Heart right ventricle (tissue), 16 donors: ENCODE measurements at places on chromosomes 7 and 10.

DNA sequence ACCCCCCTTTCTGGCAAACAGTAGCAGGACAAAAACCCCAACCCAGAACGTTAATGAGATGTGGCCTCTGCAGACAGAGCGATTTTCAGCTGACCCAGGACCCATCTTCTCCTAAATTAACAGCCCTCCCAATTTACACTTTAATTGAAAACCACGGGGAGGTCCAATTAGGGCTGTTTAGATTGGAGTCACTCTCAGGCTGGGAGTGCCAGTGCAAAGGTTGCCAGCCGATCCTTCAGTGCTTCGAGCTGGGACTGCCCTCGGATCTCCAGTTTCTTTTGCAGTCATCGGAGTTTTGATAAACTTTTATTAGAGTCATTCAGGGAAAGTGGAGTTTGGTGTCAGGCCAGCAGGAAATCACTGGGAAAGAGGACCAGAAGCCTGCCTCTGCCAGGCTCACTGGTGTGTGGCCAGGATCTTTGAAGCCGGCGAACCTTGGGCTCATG, 108.0 kb downstream of the DOCK1 start:
- DNase-seq: peak; percentile 19

DNA sequence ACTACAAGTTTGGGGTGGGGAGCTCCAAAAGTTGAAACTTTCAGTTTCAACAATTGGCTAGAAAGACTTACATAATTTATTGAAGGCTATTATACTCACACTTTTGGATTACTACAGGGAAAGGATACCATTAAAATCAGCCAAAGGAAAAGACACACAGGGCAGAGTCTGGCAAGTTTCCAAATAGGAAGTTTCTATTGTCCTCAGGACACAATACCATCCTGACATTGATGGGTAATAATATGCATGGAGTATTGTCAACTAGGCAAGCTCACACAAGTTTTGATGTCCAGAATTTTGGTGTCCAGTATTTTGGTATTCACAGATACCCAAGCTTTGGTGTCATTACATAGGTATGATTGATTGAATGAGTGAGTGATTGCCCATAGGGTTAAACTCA, 872.6 kb upstream of the SORCS1 start:
- DNase-seq: no peak

DNA sequence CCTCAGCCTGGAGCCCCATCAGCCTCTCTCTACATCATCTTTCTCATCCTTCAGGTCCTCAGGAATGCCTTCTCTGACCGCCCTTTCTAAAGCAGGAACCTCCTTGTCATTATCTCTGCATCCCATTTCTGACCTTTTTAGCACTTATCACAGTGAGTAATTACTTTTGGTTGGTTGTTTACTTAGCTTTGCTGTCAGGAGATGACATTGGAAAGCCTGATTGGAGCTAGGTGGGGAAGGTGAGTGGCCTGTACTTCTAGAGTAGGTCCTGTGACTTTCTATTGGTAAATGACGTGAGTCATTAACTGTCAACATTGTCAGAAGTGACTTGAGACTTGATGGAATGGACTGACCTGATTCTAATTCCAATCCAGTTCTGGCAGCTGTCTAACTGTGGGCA, 9.3 kb upstream of the SLC25A13 start:
- DNase-seq: no peak

- no peak for DNase-seq
Measured at GRCh38 chr7:16564909-16565426, 38.3 kb downstream of the LRRC72 start.

GRCh38 chr7:55396233-55396785, 31.2 kb downstream of the LANCL2 start:
- DNase-seq: no peak

DNA sequence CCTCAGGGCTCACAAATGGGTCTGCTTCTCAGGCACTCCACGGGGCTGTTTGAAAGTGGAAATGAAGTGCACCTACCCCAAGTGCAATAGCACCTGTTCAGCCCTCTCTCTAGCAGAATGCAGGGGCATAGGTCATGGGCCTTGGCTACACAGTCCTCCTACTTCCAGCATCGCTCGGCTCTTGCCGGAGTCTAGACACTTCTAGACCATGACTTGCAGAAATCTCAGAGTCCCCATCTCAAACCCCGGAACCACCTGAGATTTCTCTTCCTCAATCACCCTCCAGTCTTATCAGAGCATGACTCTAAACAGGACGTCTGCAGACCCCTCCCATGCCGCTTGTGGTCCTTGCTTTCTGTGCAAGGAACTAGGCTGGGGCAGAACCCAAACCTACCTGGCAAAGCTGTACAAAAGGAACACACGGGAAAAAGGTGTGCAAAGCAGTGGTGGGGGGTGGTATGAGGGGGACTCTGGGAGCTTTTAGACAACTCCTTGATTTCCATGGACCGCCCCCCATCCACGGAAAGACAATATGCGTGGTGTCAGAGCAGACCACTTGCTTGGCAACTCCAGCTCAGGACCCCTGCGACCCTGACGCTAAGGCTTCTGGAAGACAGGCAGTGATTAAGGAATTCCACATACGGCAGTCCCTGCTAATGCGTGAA, 13.8 kb downstream of the TMEM273 start:
- no peak for DNase-seq
